HepG2 (cell line): ENCODE measurements at places on chromosomes 12 and 14.

- peaks cover 24% of the 10 kb centered on the region for H3K4me1 ChIP-seq
- peak; percentile 47 for DNase-seq
- H3K36me3 ChIP-seq = no peaks in the 10 kb centered on the region
- no peaks in the 10 kb centered on the region; the same call in 2 of the 3 replicates for H3K27me3 ChIP-seq
- H3K4me3 ChIP-seq = peak overlapping the region; percentile 24; the same call in 1 of the 2 replicates
Observed at GRCh38 chr12:49673446-49674317, 33.5 kb downstream of the FMNL3 start.

DNA sequence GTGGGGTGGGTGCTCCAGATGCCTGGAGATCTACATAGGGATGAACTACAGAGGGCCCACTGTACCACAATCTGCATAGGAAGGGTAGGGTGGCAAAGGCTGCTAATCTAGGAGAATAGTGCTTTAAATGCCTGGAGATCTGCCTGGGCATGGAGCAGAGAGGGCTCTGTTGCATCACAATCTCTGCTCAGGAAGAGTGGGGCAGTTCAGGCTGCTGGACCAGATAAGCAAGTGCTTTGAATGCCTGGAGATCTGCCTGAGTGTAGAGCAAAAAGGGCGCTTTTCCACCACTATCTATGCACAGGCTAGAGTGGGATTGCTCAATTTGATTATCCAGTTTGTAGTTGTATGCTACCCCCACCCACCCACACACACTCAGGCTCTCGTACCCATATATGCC is 886.3 kb upstream of the SEL1L start:
- no peak overlapping the region for H3K4me3 ChIP-seq
- H3K36me3 ChIP-seq = no peaks in the 10 kb centered on the region
- no peak for DNase-seq
- H3K27ac ChIP-seq = no peak overlapping the region
- H3K4me1 ChIP-seq = no peaks in the 10 kb centered on the region

GRCh38 chr12:18799561-18799960 is 61.6 kb downstream of the CAPZA3 start:
- H3K27ac ChIP-seq = no peak overlapping the region
- no peak for DNase-seq
- no peaks in the 10 kb centered on the region for H3K36me3 ChIP-seq
- peaks cover 38% of the 10 kb centered on the region for H3K4me1 ChIP-seq
- no peaks in the 10 kb centered on the region for H3K27me3 ChIP-seq

DNA sequence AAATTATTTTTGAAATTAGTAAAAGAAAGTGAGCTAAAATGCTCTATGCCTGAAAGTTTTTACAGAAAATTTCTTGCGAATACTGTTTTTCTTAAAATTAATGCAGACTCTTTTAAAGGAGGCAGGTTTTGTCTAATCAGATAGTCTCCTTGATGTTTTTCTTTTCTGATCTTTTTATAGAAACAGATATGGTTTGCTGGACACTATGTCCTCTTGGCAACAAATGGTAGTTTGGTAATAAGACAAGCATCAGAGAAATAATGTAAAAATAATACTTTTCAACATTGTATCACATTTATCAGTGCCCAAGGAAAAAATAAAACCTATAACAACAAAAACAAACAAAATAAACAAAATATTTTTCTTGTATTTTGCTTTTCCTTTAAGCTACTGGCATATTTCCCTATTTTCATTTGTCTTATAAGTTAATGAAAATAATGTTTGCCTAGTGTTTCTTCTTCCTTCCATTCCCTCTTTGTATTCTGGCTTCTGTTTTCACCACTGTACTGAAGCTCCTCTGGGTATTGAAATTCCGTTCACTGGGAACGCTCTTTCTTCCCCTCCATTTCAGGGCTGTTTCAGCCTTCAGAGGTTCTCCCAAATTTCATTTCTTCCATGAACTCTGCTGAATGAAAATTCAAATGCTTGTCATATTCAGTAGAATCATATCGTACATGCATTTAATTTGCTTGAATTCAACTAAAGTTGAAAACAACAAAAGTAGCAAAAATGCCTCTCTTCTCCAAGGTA is 115.3 kb downstream of the TRMT5 start:
- no peaks in the 10 kb centered on the region for H3K4me1 ChIP-seq
- DNase-seq = no peak
- H3K36me3 ChIP-seq = no peaks in the 10 kb centered on the region
- no peak overlapping the region for H3K4me3 ChIP-seq
- no peak overlapping the region for H3K27ac ChIP-seq
- H3K27me3 ChIP-seq = no peaks in the 10 kb centered on the region
